Tibial artery (tissue), 4 donors: ENCODE measurements at places on chromosomes 4 and X.

DNA sequence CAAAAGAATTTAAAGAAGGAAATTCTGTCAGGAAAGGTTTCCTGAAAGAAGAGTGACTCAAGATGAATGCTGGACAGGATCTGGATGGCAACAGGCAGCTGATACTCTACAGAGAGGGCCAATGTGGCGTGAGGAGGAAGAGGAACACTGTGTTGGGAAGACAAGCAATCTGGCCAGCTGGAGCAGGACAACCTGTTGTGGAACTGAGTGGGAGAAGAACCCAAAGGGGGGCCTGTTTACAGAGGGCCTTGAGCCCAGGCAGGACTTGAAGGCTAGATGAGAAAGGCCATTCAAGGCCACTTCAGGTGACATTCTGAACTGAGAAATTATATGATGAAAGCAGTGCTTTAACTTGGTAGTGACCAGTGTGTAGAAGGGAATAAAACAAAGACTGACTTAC lies 8.5 kb downstream of the OTUD4 start:
- no peak for DNase-seq
- H3K27me3 ChIP-seq, result no peaks in the 10 kb centered on the region
- H3K27ac ChIP-seq, result no peak overlapping the region
- no peak overlapping the region for H3K4me3 ChIP-seq
- H3K36me3 ChIP-seq, result peaks cover 7% of the 10 kb centered on the region

DNA sequence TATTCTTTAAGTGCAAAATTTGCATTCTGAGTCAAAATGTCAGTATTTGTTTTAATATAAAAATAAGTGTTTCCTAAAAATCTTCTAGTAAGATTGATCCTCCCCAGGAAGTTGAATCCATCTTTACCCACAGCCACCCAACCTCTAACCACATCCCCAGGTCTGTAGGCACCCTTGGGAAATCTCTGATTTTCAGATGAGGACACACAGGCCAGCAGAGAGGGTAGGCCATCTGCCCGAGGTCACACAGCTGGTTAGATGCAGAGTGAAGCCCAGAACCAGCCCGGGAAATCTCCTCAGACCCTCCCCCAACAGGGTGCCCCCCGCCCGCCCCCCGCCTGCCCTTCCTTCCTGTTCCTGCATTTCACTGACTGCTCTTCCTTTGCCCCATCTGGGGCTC lies 277.5 kb downstream of the FBXW7 start:
- H3K4me1 ChIP-seq, result no peaks in the 10 kb centered on the region
- H3K27ac ChIP-seq, result no peak overlapping the region
- H3K36me3 ChIP-seq, result no peaks in the 10 kb centered on the region
- no peaks in the 10 kb centered on the region for H3K27me3 ChIP-seq

DNA sequence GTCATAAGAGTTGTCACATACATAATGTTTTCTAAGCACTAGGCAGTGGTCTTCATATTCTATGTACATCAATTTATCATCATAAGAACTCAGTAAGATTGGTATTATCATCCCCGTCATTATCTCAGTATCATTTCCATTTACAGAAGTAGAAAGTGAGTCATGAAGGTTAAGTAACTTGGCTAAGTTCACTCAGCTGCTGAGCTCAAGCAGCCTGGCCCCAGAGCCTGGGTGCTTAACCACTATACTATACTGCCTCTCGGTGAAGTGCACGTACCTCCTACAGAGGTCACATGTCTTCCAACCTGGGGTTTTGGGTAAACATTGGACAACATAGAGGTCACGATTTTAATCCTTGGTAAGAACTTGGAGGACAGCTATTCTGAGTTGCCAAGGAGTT lies 161.5 kb upstream of the GATB start:
- no peaks in the 10 kb centered on the region for H3K27me3 ChIP-seq
- H3K36me3 ChIP-seq, result no peaks in the 10 kb centered on the region
- H3K27ac ChIP-seq, result no peak overlapping the region

- no peaks in the 10 kb centered on the region for H3K36me3 ChIP-seq
- DNase-seq, result no peak
- no peaks in the 10 kb centered on the region for H3K4me1 ChIP-seq
- H3K4me3 ChIP-seq, result no peak overlapping the region
Observed at GRCh38 chrX:27656581-27656980, 66.4 kb downstream of the DCAF8L2 start.

GRCh38 chrX:76920607-76921006 lies 493.1 kb downstream of the MAGEE1 start:
- no peaks in the 10 kb centered on the region for H3K36me3 ChIP-seq
- H3K27me3 ChIP-seq, result no peaks in the 10 kb centered on the region
- DNase-seq, result no peak
- H3K27ac ChIP-seq, result peak overlapping the region; percentile 2

- H3K4me1 ChIP-seq, result no peaks in the 10 kb centered on the region
- H3K4me3 ChIP-seq, result no peak overlapping the region
- no peak for DNase-seq
- H3K27ac ChIP-seq, result no peak overlapping the region
- no peaks in the 10 kb centered on the region for H3K27me3 ChIP-seq
- no peaks in the 10 kb centered on the region for H3K36me3 ChIP-seq
Observed at GRCh38 chr4:13476152-13476551, 8.0 kb downstream of the RAB28 start.

DNA sequence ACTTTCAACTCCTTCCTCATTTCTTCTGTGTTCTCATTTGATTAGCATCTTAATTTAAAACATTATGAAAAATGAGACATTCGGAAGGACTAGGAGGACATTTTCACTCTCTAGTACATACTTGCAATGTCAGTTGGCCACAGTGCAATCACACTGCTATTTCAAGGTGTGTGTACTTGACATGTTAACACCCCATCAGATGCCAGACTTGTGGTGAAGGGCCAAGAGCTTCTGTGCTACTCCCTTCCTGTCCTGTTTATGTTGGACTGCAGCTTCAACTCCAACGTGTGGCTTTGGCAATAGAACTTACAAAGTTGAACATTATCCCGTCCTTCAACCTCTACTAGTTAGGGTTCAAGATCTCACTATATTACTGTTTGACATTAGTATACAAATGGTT lies 221.0 kb downstream of the PALLD start:
- H3K27me3 ChIP-seq, result no peaks in the 10 kb centered on the region
- no peaks in the 10 kb centered on the region for H3K36me3 ChIP-seq
- H3K4me3 ChIP-seq, result no peak overlapping the region
- peak overlapping the region; percentile 81 for H3K27ac ChIP-seq
- DNase-seq, result no peak

GRCh38 chrX:6311540-6311939 lies 82.9 kb upstream of the NLGN4X start:
- no peaks in the 10 kb centered on the region for H3K4me1 ChIP-seq
- DNase-seq, result no peak
- H3K4me3 ChIP-seq, result no peak overlapping the region
- H3K27ac ChIP-seq, result no peak overlapping the region
- no peaks in the 10 kb centered on the region for H3K27me3 ChIP-seq
- H3K36me3 ChIP-seq, result no peaks in the 10 kb centered on the region

DNA sequence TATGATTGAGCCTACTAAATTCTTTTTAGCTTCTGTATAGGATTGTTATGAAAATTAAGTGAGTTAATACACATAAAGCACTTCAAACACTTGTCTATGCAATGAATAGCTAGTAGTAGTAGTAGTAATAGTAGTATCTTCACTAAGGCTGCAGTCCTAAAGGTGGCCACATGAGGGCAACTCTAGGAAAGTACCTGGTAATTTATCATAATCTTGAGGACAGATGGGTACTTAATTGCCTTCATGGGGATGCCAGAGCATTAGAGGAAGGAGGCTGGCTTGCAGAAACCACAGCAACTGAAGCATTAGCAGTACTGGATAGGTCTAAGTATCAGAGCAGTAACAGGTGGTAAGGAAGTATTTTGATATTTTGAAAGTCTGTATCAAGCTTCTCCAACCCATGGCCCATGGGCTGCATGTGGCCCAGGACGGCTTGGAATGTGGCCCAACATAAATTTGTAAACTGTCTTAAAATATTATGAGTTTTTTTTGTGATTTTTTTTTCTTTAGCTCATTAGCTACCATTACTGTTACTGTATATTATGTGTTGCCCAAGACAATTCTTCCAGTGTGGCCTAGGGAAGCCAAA lies 17.3 kb downstream of the NIPAL1 start:
- peaks cover 9% of the 10 kb centered on the region for H3K4me1 ChIP-seq
- no peak overlapping the region for H3K27ac ChIP-seq
- no peaks in the 10 kb centered on the region for H3K36me3 ChIP-seq
- H3K4me3 ChIP-seq, result no peak overlapping the region
- no peaks in the 10 kb centered on the region for H3K27me3 ChIP-seq

- H3K4me1 ChIP-seq, result no peaks in the 10 kb centered on the region
- no peak for DNase-seq
- H3K36me3 ChIP-seq, result no peaks in the 10 kb centered on the region
- no peak overlapping the region for H3K27ac ChIP-seq
- H3K4me3 ChIP-seq, result no peak overlapping the region
Observed at GRCh38 chrX:17967888-17968287, 106.8 kb upstream of the RAI2 start.

DNA sequence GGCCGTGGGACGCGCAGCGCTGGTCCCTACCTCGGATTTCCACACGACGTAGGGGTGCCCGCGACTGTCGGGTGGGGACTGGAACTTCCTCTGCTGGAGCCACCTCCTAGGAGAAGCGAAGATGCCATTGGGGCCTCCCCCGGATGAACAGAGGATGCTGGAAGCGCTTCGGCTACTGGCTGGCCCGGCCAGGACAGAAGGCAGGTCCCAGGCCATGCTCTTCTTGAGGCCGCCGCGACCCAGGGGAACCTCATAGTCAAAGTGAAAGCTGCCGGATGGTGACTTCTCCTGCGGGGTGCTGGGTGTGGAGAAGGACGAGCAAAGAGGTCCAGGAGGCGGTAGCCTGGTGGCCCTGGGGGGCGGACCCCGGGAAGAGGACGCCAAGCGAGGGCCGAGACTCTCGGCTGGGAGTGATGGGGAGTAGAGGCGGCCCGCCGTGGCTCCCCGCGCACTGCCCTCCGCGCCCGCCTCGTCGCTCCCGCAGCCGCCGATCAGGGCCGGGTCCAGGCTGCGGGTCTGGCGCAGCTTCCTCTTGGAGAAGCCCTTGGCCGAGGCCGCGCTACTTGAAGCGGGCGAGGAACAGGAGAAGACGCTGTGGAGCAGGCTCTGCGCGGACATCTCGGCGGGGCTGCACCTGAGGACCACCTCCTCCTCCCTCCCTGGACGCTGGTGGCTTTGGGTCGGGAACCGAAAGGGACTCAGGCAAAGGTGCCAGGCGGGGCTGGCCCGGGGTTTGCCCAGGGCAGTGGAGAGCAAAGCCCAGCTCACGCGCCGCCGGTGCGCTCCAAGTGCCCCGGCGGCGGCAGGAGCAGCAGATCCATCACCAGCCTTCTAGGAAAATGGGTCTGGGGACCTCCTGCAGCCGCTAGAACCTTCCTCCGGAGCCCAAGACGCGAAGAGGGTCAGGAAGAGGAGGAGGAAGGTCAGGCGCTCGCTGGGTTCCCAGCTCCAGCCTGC lies 1.2 kb downstream of the ARHGAP6 start:
- DNase-seq, result no peak
- no peaks in the 10 kb centered on the region for H3K27me3 ChIP-seq
- peak overlapping the region; percentile 50 for H3K27ac ChIP-seq

DNA sequence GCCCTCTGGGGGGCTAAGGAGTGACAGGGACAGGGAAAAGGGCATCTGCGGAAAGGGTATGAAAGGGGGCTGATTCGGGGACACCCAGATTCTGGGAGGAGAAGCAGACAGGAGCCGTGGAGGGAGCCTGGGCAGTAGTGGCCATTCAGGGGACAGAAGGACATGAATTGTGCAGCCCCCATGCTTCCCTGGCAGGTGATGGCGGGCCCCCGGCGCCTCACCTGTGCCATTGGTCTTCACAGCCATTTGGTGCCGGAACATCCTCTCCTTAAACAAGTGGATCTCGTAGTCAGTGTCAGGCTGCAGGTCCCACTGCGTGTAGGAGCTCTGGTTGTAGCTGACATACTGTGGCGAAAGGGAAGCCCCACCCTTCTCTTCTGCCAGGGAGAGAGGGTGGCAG lies 21.9 kb downstream of the L1CAM start:
- no peak for DNase-seq
- no peak overlapping the region for H3K4me3 ChIP-seq
- H3K36me3 ChIP-seq, result no peaks in the 10 kb centered on the region
- H3K27ac ChIP-seq, result no peak overlapping the region

DNA sequence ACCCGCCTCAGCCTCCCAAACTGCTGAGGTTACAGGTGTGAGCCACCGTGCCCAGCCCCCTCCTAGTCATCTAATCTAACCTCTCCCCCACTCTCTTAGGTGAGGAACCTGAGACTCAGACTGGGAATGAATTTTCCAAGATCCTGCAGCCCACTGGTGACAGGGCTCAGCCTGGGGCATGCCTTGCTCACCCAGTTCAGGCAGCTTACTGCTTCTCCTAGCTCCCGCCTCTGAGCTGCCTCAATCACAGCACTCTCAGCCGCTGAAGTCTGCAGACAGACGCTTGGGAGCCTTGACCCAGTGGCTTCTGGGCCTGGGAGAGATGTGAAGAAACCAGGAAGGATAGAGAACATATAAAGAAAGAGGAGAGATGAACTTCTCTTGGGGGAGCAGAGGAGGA lies 24.4 kb downstream of the PJA1 start:
- H3K4me3 ChIP-seq, result no peak overlapping the region
- peaks cover 14% of the 10 kb centered on the region for H3K4me1 ChIP-seq
- H3K36me3 ChIP-seq, result no peaks in the 10 kb centered on the region
- no peaks in the 10 kb centered on the region for H3K27me3 ChIP-seq
- no peak for DNase-seq

GRCh38 chr4:6986072-6986780 lies 56.9 kb upstream of the TADA2B start:
- peaks cover 46% of the 10 kb centered on the region for H3K4me1 ChIP-seq
- no peaks in the 10 kb centered on the region for H3K27me3 ChIP-seq
- no peaks in the 10 kb centered on the region for H3K36me3 ChIP-seq
- H3K27ac ChIP-seq, result peak overlapping the region; percentile 96
- peak overlapping the region; percentile 69 for H3K4me3 ChIP-seq

DNA sequence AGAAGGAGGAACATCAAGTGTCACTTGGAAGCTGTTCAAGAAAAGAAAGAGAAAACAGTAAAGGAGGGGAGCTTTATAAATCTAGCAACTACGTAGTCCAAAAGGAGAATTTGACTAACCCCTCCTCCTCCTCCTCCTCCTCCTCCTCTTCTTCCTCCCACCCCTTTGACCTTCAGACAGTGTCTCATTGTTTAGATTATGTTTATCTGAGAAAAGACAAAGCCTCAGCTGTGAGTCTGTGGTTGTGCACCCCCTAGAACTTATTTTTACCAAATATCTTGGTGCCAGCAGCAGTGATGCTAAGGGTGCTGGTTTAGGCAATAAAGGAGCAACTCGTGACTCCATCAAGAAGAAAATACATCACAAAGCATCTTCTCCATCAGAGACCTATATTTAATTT lies 68.9 kb upstream of the BMP2K start:
- no peak overlapping the region for H3K27ac ChIP-seq
- no peak for DNase-seq
- H3K4me1 ChIP-seq, result no peaks in the 10 kb centered on the region
- no peak overlapping the region for H3K4me3 ChIP-seq

- no peak overlapping the region for H3K4me3 ChIP-seq
- no peak overlapping the region for H3K27ac ChIP-seq
- H3K4me1 ChIP-seq, result no peaks in the 10 kb centered on the region
- H3K27me3 ChIP-seq, result no peaks in the 10 kb centered on the region
- H3K36me3 ChIP-seq, result no peaks in the 10 kb centered on the region
Observed at GRCh38 chr4:17112292-17112659, 213.8 kb upstream of the LDB2 start.

GRCh38 chr4:139878050-139878449 lies 212.4 kb downstream of the MGST2 start:
- H3K36me3 ChIP-seq, result no peaks in the 10 kb centered on the region
- H3K27me3 ChIP-seq, result no peaks in the 10 kb centered on the region
- no peaks in the 10 kb centered on the region for H3K4me1 ChIP-seq
- H3K27ac ChIP-seq, result no peak overlapping the region
- no peak for DNase-seq

- no peaks in the 10 kb centered on the region for H3K27me3 ChIP-seq
- H3K4me1 ChIP-seq, result no peaks in the 10 kb centered on the region
- DNase-seq, result no peak
- no peak overlapping the region for H3K4me3 ChIP-seq
Observed at GRCh38 chr4:173857828-173858227, 327.8 kb upstream of the HAND2 start.
